IPS DF 6.9 (cell line): ENCODE measurements at places on chromosomes 5 and 9.

GRCh38 chr9:117800389-117800788 lies 96.2 kb downstream of the TLR4 start:
- H3K27ac ChIP-seq = no peak overlapping the region
- 0 out of 2 replicates have a peak, but pooled peaks cover 2% of the 10 kb centered on the region for H3K4me1 ChIP-seq
- no peak overlapping the region for H3K4me3 ChIP-seq
- no peaks in the 10 kb centered on the region for H3K36me3 ChIP-seq
- no peak for DNase-seq

DNA sequence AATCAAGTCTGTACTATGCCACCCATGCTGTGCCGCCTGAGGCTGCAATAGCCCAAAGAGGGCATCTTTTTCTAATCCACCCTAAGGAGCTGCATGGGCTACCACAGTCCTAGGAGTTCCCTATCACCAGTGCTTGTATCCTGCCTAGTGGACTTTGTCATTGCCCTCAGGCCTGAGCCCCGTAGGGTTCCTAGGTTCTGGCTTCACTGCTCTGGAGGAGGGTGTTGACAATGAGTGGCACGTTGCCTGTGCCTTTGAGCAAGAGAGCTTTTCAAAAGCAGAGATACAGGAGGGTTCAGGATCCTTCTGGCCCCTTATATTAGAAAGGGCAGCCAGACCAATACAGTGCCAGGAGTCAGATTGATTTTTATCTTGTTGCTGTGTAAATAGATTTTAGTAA lies 93.0 kb downstream of the PRDM6 start:
- H3K27ac ChIP-seq = no peak overlapping the region
- no peak overlapping the region for H3K4me3 ChIP-seq
- no peaks in the 10 kb centered on the region for H3K4me1 ChIP-seq

- no peak overlapping the region for H3K27ac ChIP-seq
- H3K36me3 ChIP-seq = no peaks in the 10 kb centered on the region
- H3K4me1 ChIP-seq = no peaks in the 10 kb centered on the region
- H3K27me3 ChIP-seq = no peaks in the 10 kb centered on the region
These were observed 66.5 kb downstream of the MSX2 start for GRCh38 chr5:174790906-174791305.

DNA sequence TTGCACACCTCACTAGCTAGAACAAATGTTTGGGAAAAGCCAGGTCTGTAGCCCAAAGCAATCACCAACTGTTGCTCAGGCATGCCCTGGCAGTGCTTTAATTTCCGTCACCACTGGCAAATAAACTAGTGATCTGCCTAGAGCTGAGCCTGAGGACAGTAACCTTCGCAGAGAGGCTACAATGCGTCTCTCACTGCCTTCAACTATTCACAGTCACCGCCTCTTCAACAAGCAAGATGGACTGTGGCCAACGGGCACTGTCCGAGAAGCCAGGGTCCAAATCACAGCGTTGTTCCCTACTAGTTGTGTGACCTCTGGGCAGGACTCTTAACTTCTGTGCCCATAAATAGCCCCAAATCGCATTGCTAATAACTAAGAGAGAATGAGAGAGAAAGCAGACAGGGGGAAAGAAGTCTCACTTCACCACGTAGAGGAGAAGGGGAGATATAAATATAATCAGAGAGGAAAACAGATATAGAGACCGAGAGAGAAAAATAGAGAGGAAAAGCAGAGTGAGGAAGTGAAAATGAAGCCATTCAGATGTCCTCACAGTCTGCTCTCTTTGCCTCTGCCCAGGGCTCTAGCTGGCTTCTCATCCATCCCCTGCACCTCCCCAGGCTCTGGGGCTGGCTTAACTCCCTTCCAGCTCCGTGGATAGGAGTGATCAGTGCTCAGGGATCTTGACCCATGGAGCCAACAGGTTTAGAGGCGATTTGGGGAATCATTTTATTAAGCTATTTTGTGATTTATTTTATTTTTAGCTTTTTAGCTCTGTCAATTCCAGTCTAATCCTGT lies 157.9 kb downstream of the ZDHHC21 start:
- H3K27ac ChIP-seq = no peak overlapping the region
- H3K4me1 ChIP-seq = peaks cover 4% of the 10 kb centered on the region; the same call in 1 of the 2 replicates
- no peaks in the 10 kb centered on the region for H3K36me3 ChIP-seq
- H3K27me3 ChIP-seq = no peaks in the 10 kb centered on the region
- no peak for DNase-seq

- H3K27me3 ChIP-seq = no peaks in the 10 kb centered on the region
- peaks cover 6% of the 10 kb centered on the region; the same call in 1 of the 2 replicates for H3K36me3 ChIP-seq
- DNase-seq = no peak
- H3K4me1 ChIP-seq = no peaks in the 10 kb centered on the region
These were observed 18.6 kb downstream of the ANXA6 start for GRCh38 chr5:151139015-151139414.

GRCh38 chr5:75340714-75341478 lies 3.9 kb downstream of the HMGCR start:
- H3K4me3 ChIP-seq = no peak overlapping the region
- peaks cover 4% of the 10 kb centered on the region; the same call in 1 of the 2 replicates for H3K36me3 ChIP-seq
- H3K27me3 ChIP-seq = no peaks in the 10 kb centered on the region
- no peak overlapping the region for H3K27ac ChIP-seq

DNA sequence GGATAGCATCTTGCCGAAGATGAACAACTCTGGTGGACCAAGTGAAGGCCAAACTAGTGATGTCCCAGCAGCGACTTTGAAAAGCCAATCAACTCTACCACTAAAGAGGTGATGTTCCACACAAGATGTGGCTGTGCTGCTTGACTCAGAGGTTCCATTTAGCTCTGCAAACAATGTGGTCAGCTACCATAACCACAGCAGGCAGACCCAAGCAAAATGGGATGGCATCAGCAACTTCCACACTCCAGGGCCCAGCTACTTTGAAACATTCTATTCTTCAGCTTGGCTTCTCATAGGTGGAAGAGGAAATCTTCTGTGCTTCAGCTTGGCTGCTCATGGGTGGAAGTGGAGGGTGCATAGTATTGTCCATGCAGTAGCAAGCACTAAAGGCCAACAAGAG lies 70.5 kb downstream of the IRX2 start:
- no peaks in the 10 kb centered on the region for H3K36me3 ChIP-seq
- no peaks in the 10 kb centered on the region; the same call in 1 of the 2 replicates for H3K4me1 ChIP-seq
- no peak for DNase-seq
- H3K27me3 ChIP-seq = no peaks in the 10 kb centered on the region

- H3K4me3 ChIP-seq = no peak overlapping the region
- no peak for DNase-seq
- H3K27ac ChIP-seq = no peak overlapping the region
- no peaks in the 10 kb centered on the region for H3K27me3 ChIP-seq
- no peaks in the 10 kb centered on the region for H3K4me1 ChIP-seq
These were observed 47.9 kb upstream of the HSPA9 start for GRCh38 chr5:138623053-138623452.

DNA sequence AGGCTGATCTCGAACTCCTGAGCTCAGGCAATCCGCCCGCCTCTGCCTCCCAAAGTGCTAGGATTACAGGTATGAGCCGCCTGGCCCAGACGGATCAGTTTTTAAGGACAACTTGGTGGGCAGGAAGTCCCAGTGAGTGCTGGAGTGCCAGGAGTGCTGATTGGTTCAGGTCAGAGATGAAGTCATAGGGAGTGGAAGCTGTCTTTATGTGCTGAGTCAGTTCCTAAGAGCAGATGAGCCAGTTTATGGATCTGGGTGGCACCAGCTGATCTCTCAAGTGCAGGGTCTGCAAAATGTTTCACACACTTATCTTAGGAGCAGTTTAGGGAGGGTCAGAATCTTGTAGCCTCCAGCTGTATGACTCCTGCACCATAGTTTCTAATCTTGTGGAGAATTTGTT lies 292.1 kb upstream of the ELAVL2 start:
- DNase-seq = no peak
- no peak overlapping the region for H3K4me3 ChIP-seq
- no peaks in the 10 kb centered on the region for H3K27me3 ChIP-seq
- H3K36me3 ChIP-seq = no peaks in the 10 kb centered on the region
- no peaks in the 10 kb centered on the region for H3K4me1 ChIP-seq

DNA sequence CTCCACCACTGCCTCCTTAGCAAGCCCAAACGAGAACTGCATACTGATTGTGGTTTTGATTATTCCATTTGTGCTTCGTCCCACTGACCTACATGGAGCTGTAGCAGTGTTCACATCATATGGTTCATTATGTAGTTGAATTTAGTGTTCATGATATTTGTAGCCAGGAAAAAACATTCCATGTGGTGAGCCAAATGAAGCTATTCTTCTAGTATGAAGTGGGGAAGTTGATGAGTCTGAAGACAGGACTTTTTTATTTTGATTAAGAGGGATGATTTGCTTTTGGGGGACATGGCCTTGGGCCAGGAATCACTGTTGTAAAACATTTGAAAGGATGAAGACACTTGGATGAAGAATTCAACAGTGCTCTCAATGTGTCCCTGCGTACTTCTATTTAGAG lies 192.9 kb upstream of the SLC27A6 start:
- H3K36me3 ChIP-seq = no peaks in the 10 kb centered on the region
- no peaks in the 10 kb centered on the region for H3K27me3 ChIP-seq
- no peak overlapping the region for H3K27ac ChIP-seq
- H3K4me3 ChIP-seq = no peak overlapping the region
- DNase-seq = no peak

GRCh38 chr5:131758520-131758900 lies 38.3 kb downstream of the FNIP1 start:
- H3K27ac ChIP-seq = no peak overlapping the region
- no peaks in the 10 kb centered on the region for H3K36me3 ChIP-seq
- no peak for DNase-seq
- H3K27me3 ChIP-seq = no peaks in the 10 kb centered on the region
- H3K4me1 ChIP-seq = no peaks in the 10 kb centered on the region
- H3K4me3 ChIP-seq = no peak overlapping the region

DNA sequence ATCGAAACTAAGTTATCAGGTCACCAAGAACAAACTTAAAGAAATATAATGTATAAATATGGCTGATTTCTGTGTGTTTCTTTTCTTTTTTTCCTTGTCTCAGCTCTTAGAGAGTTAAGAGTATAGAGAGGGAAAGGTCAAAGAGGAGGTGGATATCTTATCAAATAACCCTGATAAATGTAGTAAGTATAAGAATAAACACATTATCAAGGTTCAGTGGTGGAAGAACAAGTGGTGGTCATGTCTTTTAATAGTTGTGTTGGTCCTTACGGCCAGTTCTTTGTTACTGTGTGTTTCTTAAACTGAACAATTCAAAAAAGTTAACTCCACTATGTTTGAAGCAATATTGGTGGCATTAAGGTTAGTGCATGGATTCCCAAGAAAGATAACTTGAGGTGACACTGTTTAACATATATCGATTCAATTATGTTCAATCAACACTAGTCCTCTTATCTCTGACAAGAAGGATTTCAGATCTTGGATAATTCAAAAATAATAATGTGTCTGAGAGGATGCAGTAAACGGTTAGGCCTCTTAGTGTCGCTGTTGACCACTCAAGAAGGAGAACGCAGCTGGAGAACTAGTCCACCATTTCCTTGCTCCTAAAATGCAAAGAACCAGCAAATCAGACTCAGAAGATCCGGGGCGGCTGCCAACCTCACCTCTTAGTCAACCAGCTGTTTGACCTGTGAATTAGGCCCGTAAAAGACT lies at the start of gene PCDHGA3:
PCDHGA3 (plus strand) TSS at position 588 of the 711 bp plus-strand sequence. CDS start 205 bp downstream, outside the sequence.
- H3K27me3 ChIP-seq = no peaks in the 10 kb centered on the region
- H3K27ac ChIP-seq = no peak within 1 kb of the TSS
- H3K4me3 ChIP-seq = no peak within 1 kb of the TSS
- H3K4me1 ChIP-seq = no peaks in the 10 kb centered on the region

GRCh38 chr5:40831346-40832210 lies 3.4 kb downstream of the RPL37 start:
- H3K27me3 ChIP-seq = no peaks in the 10 kb centered on the region
- no peak overlapping the region for H3K27ac ChIP-seq
- peaks cover 64% of the 10 kb centered on the region; the same call in 1 of the 2 replicates for H3K36me3 ChIP-seq

DNA sequence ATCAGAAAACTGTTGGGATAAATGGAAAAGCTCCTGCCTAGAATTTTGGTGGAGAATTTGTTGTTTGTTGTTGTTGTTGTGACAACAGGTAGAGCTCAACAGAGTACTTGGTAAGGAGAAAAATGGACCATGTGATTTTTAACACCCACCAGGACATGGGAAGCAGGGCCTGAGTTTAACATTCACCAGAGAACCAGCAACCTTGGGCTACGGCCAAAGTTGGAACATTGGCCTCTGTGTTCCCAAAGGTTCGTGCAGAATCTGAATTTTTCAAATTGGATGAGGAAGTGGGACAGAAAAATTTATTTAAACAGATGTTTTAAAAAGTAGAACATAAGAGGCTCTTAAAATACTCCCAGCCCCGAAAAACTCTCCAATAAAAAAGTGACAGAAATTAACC lies 127.0 kb downstream of the GNA14 start:
- no peak for DNase-seq
- no peak overlapping the region for H3K4me3 ChIP-seq
- no peaks in the 10 kb centered on the region for H3K36me3 ChIP-seq
- H3K27me3 ChIP-seq = no peaks in the 10 kb centered on the region
- no peak overlapping the region for H3K27ac ChIP-seq
- no peaks in the 10 kb centered on the region for H3K4me1 ChIP-seq

DNA sequence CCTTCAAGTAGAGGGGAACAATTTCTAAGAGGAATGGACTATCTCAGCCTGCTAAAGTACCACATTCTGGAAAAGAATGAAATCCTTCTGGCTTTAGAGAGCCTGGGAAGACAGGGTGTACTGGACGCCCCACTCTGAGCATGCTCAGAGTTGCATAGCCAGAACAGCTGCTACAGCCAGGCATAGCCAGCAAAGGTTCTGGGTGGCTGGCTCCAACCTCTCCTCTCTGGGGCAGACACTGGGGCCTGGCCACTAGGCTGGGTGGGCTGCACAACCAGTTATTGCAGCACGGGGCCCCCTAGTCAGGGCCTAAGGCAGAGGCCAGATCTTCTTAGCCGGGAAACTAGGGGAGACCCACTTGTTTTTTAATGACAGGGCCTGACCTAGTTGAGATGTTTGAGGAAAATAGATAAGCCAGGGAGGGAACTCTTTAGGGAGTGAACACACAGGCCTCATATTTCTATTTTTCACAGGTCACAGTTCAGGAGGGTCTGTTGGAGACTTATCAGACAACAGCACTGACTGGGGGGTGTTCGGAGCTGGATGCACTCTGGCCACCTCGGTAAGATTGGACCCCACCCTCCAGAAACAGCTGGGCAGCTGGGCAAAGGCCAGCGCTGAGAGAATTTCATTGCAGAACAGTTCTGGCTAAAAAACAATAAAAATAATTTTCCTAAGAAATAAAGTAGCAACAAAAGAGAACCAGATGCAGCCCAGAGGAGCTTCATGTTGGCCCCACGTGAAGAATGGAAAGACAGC lies 142.9 kb downstream of the LPAR1 start:
- H3K27me3 ChIP-seq = no peaks in the 10 kb centered on the region
- no peak overlapping the region for H3K27ac ChIP-seq

DNA sequence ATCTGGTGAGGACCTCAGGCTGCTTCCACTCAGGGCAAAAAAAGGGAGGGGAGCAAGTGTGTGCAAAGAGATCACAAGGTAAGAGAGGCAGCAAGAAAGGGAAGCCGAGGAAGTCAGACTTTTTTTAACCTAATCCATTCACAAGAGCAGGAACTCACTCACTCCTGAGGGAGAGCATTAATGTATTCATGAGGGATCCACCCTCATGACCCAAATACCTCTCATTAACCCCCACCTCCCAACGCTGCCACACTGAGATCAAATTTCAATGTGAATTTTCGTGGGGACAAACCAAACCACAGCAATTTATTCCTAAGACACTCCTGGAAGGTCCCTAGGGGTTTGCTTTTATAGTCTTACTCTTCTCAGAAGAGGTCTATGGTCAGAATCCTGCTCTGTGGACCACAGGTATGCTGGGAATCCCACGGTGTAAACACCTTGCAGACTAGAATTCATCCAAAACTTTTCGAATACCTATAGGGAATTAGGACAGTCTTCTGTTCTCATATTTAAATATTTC lies 108.7 kb downstream of the HSD17B3 start:
- no peaks in the 10 kb centered on the region for H3K4me1 ChIP-seq
- no peak overlapping the region for H3K27ac ChIP-seq
- no peak overlapping the region for H3K4me3 ChIP-seq
- no peaks in the 10 kb centered on the region for H3K27me3 ChIP-seq
- no peaks in the 10 kb centered on the region for H3K36me3 ChIP-seq
- DNase-seq = no peak
